CD8-positive, alpha-beta memory T cell (primary cell): ENCODE measurements at places on chromosomes 13 and 19.

- DNase-seq, result no peak
Measured at GRCh38 chr13:84741253-84741652, 859.0 kb upstream of the SLITRK1 start.

DNA sequence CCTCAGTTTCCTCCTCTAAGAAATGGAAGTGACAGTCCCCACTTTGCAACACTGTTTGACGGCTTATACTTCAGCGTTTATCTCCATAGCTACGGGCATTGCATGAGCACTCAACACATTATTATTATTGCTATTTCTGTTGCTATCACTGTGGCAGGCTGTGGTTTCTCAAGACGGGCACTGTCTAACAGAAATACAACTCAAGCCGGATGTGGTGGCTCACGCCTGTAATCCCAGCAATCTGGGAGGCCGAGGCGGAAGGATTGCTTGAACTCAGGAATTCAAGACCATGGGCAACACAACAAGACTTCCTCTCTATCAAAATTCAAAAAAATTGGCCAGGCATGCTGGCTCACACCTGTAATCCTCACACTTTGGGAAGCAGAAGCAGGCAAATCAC, 4.9 kb upstream of the ZSWIM4 start:
- peak; percentile 42 for DNase-seq

DNA sequence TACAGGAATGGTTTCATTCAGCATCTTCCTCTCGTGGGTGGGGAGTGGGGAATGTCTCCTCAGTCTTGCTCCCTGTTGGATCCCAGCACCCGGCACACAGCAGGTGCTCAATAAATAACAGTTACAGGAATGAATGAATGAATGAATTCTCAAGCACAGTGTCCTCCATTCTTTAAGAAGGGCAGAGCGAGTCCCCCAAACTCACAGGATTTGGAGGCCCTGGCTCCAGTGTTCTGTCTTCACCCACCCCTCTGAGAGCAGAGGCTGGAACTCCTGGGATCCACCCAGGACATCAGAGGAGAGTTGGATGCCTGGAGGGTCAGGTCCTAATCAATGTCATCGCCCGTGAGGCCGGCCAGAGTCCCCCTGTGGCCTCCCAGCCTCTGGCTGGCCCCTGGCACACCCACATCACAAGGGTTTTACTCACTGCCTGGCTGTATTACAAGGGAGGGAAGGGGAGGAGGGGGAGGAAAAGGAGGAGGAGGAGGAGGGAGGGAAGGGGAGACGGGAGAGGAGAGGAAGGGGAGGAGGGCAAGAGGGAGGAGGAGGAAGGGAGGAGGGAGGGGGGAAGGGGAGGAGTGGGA, 8.7 kb upstream of the CREB3L3 start:
- no peak for DNase-seq

- DNase-seq, result peak; percentile 44
Measured at GRCh38 chr13:27826379-27827353, 34.4 kb downstream of the GSX1 start.

- DNase-seq, result no peak
Measured at GRCh38 chr13:23518231-23518630, 52.0 kb upstream of the TNFRSF19 start.

GRCh38 chr13:32264407-32264806, 50.8 kb downstream of the ZAR1L start:
- DNase-seq, result no peak

DNA sequence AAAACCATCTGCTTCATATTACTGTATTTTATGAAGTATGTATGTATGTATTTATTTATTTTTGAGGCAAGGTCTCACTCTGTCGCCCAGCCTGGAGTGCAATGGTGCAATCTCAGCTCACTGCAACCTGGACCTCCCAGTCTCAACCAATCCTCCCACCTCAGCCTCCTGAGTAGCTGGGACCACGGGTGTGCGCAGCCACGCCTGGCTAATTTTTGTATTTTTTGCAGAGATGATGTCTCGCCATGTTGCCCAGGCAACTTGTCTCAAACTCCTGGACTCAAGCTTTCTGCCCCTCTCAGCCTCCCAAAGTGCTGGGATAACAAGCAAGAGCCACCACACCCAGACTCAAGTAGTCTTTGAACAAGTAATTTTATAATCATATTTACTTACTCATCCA, 5.5 kb downstream of the KATNAL1 start:
- DNase-seq, result no peak

GRCh38 chr13:51154029-51154555, 43.0 kb upstream of the C13orf42 start:
- DNase-seq, result no peak

DNA sequence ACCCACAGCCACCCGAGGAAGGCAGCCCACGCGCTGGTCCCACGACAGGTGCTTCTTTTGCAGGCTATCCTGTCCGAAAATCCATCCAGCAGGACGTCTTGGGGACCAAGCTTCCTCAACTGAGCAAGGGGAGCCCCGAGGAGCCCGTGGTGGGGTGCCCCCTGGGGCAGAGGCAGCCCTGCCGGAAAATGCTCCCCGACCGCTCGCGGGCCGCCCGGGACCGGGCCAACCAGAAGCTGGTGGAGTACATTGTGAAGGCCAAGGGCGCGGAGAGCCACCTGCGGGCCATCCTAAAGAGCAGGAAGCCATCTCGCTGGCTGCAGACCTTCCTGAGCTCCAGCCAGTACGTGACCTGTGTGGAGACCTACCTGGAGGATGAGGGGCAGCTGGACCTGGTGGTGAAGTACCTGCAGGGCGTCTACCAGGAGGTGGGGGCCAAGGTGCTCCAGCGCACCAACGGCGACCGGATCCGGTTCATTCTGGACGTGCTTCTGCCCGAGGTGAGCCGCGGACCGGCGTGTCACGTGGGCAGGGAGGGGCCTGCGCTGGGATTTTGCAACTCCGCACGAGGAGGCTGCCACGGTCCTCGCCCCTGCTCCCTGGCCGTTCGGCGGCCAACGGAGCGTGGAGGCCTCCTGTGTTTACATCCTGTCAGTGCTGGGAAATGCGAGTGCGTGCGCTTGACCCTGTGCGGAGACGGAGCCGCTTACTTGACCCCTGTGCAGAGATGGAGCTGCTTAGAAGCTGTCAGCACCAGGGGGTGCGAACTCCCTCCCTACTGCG, 12.9 kb upstream of the NDUFS7 start:
- DNase-seq, result no peak

- no peak for DNase-seq
Measured at GRCh38 chr19:14830702-14831101, 4.3 kb downstream of the OR7A5 start.

- no peak for DNase-seq
Measured at GRCh38 chr19:27734496-27735220, 1478.3 kb downstream of the UQCRFS1 start.

DNA sequence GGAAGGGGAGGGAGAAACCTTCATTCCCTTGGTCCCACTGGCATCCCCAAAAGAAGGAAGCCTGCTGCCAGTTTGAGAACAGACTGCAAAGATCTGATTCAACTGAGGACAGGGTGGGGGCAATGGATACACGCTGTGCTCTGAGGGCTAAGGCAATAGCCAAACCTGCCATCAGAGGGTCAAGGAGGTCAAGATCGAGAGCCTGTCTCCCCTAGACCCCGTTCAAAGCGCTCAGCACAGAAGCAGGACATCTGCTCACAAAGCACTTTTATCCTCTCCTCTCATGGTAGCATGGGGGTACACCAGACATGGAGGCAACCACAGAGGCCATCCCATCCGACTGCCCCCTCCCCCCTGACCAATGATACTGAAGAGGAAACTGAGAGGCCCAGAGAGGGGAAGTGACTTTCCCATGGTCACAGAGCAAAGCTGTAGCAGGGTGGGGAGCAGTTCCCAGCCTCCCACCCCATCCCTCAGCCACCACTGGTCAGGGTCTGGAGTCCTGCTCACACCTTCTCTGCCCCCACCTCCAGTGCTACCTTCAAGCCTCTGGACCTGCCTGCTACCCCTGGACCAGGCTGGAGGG, 11.1 kb downstream of the POU2F2 start:
- no peak for DNase-seq

DNA sequence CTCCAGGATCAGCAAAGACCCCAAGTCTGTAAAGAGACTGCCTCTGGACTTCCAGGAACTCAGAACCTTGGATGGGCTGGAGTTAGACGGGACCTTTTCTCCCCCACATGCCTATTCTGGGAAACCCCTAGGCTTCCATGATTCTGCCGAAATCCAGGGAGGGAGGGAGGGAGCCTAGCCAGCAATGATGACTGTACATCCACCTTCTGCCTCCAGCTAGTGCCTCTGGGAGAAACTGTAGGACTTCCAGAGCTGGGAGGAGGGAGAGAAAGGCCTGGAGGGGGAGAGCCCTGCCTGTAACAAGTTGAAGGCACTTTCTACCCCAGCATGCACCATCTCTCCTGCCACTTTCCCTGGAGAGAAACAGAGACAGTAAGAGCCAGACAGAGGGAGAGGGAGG, 6.0 kb upstream of the HAS1 start:
- no peak for DNase-seq

DNA sequence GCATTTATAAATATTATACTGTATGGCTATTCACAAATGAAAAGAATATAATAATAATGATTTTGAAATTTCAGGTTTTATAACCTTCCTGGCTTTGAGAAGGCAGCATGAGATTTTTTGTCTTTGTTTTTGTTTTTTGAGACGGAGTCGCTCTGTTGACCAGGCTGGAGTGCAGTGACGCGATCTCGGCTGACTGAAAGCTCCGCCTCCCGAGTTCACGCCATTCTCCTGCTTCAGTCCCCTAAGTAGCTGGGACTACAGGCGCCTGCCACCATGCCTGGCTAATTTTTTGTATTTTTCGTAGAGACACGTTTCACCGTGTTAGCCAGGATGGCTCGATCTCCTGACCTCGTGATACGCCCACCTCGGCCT, 64.1 kb downstream of the ZNF429 start:
- no peak for DNase-seq

GRCh38 chr13:66214467-66214866, 1015.7 kb downstream of the PCDH9 start:
- no peak for DNase-seq

DNA sequence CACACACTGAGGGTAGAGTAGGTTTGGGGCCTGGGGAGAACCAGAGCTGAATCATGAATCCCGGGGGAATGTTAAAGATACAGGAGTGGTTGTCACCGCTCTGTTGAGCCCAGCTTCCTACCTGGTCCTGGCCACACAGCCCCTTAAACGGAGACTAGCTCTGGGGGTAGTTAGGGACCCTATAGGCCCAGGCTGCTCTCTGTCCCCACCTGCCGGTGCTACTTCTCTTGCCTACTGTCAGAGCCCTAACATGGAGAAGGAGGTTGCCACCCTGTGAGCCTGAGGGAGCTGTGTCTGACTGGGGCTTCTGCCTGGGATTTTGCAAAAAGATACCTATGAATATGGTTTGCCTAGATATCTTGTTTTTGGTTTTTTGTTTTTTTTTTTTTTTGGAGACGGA, 36.6 kb upstream of the ZNF429 start:
- DNase-seq, result no peak

- no peak for DNase-seq
Measured at GRCh38 chr13:78915015-78915414, 256.1 kb upstream of the OBI1 start.

- DNase-seq, result no peak
Measured at GRCh38 chr19:39481229-39481545, 549 bp downstream of the TIMM50 start.

DNA sequence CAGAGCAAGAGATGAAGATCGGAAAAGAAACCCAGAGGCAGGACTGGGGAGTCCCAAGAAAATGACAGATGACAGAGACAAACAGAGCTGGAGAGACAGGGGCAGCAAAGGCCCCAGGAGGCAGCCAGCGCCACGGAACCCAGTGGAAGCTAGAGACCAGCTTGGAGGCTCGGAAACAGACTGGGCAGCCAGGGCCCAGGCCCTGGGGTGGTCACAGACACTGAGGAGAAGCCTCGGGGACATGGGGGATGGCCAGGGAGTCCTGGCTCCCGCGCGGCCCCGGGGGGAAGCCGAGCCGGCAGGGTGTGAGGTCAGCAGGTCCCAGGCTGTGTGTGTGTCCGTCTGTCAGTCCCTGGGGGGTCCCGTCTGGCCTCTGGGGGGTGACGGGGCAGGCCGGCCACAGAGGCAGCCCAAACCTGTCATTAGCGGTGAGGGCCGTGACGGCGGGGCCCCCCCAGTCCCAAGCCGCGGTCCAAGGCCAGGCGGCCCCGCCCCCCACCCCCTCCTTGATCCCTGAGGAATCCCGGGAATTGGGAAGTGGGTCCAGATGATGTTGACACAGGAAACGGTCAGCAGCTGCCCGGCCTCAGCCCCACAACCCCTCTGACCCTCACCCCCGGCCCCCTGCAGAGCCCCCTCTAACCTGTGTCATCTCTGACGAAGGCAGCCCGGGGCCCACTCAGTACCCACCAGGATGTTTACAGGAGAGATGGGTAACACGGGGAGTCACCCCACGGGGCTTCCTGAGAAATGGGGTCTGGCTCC, 2.5 kb upstream of the TMEM190 start:
- no peak for DNase-seq

GRCh38 chr13:21053231-21053630, 8.2 kb downstream of the LATS2 start:
- DNase-seq, result no peak

- no peak for DNase-seq
Measured at GRCh38 chr19:41783612-41784011, 12.8 kb upstream of the CEACAM3 start.

DNA sequence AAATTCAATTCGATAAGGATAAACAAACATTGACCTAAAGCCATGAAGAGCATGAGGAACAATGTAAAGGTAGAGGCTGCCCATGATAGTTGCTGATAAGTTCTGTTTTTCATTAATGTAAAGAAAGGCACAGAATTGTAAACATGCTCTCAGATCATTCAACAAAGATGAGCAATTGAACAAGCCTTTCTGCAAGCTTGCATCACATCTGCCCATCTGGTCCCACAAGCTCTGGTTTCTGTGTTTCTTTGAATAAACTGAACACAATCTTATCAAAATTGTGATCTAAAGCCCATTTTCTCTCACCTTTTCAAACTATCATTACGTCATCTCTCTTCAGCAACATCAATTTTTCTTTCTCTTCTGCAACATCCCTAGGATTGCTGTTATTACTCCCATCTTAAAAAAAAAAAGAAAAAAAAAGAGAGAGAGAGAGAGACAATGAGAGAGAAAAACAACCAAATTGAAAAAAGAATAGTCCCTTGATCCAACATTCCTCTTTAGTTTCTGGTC, 487.2 kb upstream of the GPC6 start:
- DNase-seq, result no peak

DNA sequence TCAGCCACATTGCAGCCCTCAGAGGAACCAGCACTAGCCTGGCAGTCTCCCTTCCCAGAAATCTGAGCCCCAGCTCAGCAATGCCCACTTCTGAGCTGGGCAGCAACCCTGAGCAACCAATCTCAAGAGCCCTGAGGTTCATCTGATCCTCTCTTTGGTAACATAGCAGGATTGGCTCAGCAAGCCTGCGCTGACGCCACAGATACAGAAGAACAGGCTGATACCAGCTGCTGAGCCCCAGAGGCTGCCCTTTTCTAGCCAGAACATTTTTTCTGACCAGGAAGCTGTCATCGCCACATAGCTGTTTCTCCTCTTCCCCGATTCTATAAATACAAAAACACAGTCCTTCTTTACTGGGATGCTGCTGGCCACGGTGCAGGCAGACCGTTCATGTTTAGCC, 59.8 kb downstream of the TRPM4 start:
- DNase-seq, result no peak

GRCh38 chr13:80235166-80235966, 105.6 kb downstream of the SPRY2 start:
- no peak for DNase-seq

- DNase-seq, result no peak
Measured at GRCh38 chr13:107452833-107453232, 762.5 kb downstream of the LIG4 start.
